Muscle of arm (tissue), 14 donors: ENCODE measurements at places on chromosomes 3 and 15.

DNA sequence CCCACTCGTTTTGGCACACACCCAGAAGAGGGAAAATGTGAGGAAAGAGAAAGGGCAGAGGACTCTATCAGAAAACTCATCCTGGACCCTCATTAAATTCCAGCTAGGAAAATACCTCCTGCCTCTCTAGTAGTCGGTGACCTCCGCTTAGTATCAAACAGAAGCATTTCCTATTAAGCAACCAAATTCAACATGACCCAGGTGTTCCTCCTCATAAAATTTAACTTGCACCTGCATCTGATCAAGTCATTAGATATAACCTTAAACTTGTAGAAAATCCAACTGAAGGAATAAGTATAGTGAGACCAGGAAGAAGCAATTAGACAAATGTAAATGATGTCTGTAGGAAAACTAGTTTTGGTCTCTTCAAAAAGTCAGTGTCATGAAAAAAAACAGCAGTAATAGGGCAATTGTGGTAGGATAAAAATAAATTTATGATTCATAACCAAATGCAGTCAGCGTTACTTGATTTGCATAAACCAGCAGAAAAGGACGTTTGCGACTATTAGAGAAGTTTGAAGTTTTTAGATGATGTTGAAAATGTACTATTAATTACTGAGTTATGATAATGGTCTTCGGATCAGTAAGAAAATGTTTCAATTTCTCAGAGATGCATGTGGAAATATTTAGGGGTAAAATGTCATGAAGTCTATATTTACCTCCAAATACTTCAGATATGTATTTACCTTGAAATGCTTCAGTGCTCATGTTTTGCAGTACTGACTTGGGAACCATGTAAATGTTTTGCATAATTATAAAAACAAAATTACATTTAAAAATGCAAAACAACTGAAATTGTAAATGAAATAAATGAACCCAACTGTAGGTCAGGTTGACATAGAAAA lies 44.6 kb downstream of the LDHAL6B start:
- no peak for DNase-seq

- no peak for DNase-seq
These were observed 29.0 kb downstream of the SEC61A1 start for GRCh38 chr3:128081226-128081625.

GRCh38 chr15:81117136-81117535 lies 16.9 kb upstream of the CFAP161 start:
- DNase-seq: no peak

DNA sequence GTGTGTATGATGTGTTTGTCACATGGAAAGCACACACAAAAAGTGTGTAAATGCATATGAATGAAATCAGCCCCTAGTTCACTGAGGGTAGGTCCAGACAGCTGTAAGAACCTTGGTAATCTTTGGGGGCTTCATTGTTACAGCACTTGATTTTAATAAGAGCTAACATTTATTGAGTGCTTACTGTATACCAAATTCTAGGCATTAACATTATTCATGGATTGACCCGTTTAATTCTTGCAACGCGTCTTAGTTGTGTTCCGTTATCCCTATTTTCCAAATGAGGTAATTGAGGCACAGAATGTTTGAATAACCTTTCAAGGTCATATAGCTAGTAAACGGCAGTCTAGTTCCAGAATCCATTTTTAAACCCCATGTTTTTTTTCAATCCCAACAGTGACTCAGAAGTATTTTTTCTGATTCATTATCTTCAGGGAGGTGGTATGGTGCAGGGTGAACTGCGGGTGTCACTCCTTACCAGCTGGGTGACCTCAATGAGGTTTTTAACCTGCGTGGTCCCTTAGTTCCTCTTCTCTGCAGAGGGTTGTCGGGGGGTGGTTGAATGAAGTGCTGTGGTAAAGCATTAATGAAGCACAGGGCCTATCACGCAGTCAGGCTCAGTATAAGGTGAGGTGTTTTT lies 14.2 kb downstream of the RAB8B start:
- DNase-seq: no peak

DNA sequence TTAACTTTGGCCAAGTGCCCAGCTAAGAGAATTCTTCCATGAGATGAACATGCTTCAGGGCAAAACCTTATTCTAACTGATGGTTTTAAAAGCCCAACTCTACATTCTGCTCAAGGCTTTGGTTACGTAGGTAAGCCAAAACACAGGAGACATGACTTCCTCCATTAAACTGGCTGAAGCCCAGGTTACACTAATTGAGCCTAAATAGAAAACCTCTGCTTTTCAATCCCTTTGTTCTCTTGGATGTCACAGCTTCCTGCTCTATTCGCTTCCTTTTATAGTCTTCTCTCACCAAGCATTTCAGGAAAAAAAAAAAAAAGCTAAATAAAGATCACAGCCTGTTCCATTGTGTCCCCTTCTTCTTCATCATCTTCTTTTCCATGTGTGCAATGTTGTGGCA lies 420.4 kb downstream of the TIGIT start:
- DNase-seq: no peak

GRCh38 chr3:112413074-112413473 lies 80.1 kb downstream of the CD200 start:
- DNase-seq: no peak

DNA sequence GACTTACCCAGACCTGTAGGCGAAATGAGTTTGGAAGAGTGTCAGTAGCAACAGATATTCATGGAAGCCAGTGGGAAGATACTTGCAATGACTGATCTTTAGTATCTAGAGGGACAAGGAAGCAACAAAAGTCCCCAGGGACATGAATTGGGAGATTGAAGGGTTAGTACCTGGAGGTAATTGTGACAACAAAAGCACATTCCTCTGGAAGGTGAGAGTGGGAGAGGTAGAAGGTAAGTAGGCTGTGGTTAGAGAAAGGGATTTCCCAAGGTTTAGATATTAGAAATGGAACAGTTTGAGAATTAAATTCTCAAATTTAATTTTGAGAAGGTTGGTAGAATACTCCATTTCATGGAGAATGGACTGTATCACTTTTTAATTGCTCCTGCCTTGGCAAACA lies 191.4 kb downstream of the AKAP13 start:
- no peak for DNase-seq

GRCh38 chr3:135982922-135983581 lies 17.5 kb downstream of the PPP2R3A start:
- DNase-seq: no peak

DNA sequence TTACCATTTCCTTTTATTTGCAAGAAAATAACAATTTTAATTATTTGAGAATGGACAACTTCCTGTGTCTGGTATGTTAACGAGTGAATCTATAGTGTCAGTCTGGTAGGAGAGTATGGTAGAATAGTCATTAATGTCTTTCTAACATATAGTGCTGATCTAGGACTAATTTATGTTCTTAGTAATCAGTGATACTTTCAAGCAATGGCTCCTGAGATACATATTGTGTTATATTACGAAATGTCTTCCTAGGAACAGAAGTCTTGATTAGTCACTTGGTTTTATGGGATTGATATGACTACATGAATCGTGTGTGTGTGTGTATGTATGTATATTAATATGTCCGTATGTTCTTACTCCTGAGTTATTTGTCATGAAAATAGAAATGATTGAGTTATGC lies 66.6 kb upstream of the PAQR5 start:
- no peak for DNase-seq

DNA sequence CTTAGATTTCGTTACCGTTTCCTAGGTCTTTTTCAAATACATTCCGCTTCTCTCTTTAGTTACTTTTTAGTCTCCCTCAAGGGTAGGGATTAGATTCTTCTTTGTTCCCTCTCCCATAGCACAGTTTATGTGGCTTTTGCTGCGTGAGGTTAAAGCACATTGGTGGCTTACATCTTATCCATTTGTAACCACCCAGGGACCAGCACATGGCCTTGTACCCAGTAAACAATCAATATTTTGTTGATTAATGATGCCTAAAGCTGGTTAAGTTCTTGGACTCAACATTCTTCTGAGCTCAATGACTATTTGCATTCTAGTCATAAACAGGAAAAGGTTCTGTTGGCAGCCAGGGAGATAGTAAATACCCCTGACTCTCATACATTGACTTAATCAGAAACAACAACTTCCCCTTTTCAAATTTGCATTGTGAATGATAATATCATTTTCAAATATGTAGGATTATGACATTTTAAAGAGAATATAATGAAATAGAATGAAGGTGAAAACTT lies 60.2 kb downstream of the CACNA1D start:
- DNase-seq: no peak

DNA sequence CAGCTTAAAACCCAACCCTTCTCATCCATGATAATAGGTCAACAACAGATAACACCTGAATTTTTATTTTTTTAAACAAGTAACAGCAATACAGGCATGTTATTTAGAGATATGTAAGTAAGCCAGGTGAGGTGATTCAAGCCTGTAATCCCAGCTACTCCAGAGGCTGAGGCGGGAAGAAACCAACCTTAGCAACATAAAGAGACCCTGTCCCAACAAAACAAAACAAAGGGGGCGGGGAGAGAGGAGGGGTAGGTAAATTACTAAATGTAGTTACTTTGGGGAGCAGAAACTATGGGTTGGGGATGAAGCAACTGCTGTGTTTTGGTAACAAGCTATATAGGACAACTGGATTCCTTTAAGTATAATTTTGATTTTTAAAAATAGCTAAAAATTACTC lies 47.0 kb downstream of the GNB4 start:
- no peak for DNase-seq

DNA sequence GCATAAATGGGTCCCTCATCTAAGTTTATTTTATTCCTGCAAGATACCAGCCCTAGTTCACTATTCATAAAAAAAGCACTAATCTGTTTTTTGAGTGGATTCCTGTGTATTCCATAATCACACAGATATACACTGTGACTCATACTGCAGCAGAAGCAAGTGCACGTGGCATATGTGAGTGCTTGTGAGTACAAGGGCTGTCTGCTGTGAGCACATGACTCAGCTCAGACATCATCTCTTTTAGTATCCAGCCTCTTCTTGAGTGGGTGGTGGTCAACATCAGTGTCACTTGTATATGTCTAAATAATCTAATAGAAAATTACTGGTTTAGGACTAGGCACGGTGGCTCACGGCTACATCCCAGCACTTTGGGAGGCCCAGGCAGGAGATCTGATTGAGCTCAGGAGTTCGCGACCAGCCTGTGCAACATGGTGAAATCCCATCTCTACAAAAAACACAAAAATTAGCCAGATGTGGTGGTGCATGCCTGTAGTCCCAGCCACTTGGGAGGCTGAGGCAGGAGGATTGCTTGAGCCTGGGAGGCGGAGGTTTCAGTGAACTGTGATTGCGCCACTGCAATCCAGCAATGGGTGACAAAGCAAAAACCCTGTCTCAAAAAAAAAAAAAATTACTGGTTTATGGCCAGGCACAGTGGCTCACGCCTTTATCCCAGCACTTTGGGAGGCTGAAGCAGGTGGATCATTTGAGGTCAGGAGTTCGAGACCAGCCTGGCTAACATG lies 49.8 kb downstream of the NIPA2 start:
- no peak for DNase-seq

- DNase-seq: no peak
These were observed 127.3 kb upstream of the MRPL3 start for GRCh38 chr3:131630097-131630496.

- no peak for DNase-seq
These were observed 113.5 kb downstream of the CNTN3 start for GRCh38 chr3:74501007-74501406.

GRCh38 chr3:48696156-48696555 lies 10.4 kb upstream of the NCKIPSD start:
- DNase-seq: no peak

DNA sequence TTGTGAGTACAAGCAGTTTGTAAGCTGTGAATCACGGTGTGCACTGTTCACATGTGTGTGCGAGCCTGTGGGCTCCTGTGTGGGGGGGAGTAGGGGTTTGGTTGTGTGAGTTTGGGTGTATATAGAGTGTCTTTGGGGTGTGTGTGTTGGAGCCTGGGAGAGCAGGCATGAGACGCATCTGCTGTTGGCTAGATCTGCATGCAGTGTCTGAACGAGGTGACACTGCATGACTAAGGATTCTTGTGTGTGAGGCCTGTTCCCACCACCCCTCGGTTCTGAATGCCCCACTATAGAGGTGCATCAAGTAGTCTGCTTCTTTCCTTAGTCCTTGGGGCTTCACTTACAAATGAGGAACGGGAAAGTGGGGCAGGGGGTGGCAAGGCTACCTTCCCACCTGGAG lies 68.4 kb downstream of the MAGEF1 start:
- DNase-seq: no peak

GRCh38 chr15:57675481-57676181 lies 30.9 kb upstream of the POLR2M start:
- DNase-seq: no peak

DNA sequence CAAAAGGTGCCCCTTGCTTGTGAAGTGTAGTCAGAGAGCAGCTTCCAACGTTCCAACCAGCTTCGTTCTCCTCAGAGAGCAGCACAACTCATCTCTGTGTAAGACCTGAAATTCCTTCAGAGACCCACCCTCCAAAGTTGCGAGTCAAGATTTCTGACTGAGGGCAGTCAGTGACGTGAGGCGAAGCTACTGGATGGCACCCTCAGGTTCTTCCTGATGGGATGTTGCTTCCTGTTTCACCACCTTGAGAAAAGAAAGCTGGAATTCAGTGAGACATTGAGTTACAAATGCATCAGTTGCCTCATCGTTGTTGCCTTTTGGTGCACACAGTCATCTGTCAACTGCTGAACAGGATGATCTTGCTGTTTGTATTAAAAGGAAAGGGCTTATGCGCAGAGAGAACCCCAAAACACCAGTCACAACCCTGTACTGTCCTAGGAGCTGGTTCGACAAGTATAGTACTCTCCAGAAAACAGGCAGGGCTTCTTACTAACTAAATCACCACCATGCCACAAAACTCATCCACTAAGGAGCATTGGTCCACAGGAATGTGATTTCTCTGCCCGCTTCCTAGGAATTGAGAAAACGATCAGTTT lies at the start of gene CERS3:
CERS3 (minus strand) TSS at position 118 of the 596 bp plus-strand sequence. CDS start 27,101 bp downstream, outside the sequence.
- DNase-seq: no peak

DNA sequence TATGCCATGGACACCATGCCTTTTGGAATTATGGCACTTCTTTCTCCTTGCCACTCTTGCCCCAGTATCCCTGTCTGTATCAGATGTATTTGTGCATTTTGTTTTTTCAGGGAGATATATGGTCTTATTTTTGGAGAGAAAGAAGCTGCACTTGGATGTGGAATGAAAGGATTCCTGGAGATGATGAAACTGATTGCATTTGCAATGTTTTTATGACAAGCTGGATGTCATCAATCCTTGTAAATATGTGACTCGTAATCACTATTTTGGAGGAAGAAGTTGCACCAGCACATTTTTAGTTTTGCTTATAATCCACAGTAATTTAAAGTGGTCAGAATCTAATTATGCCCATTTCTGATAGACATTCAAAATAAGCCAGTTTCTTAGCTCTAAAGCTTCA lies 165.0 kb downstream of the NR1D2 start:
- DNase-seq: no peak
